Heart left ventricle (tissue), 16 donors: ENCODE measurements at places on chromosomes 13 and 19.
A peak's percentile ranks its signal among the peaks of the same experiment; 100 is the strongest.

DNA sequence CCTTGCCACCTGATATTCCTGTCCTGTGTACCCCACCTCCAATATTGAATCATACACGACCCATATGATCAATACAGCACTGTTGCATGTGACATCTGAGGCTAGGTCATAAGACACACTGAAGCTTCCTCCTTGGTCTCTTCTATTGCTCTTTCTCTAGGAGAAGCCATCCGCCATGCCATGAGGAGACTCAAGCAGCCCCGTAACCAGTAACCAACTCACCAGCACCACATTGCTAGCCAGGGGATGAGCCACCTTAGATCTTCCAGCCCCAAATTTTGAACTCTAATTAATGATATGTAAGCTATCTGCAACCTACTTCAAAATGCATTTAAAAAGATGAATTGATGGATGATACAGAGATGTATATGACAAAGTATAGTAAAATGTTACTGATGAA lies 28.6 kb downstream of the ZNF557 start:
- DNase-seq = no peak

GRCh38 chr13:34506796-34507195 lies 435.3 kb upstream of the NBEA start:
- no peak for DNase-seq

GRCh38 chr13:24887759-24888158 lies 123.8 kb downstream of the RNF17 start:
- DNase-seq = no peak

DNA sequence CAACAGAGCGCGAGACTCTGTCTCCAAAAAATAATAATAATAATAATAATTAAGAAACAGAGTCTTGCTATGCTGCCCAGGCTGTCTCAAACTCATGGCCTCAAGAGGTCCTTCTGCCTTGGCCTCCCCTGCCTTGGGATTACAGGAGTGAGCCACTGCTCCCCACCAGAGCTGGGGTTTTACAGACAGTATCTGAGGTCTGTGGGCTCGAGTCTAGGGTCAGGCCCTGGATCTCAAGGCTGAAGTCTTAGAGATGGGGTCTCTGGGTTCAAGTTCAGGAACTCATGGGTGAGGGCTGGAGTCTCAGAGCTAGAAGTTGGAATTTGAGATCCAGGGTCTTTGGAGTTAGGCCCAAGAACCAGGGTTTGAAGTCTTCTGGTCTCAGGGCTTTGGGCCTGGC lies 3.5 kb downstream of the IL11 start:
- no peak for DNase-seq

DNA sequence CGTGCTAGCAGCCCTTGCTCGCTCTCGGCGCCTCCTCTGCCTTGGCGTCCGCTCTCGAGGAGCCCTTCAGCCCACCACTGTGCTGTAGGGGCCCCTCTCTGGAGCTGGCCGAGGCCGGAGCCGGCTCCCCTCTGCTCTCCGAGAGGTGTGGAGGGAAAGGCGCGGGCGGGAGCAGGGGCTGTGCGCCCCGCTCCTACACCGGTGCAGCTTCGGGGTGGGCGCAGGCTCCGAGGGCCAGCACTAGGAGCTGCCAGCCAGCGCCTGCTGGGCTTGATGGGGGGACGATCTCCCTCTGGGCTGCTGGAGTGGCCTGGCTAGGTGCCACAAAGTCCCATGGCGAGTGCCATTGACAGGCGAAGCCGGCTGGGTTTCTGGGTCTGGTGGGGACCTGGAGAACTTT lies 365.5 kb downstream of the SLITRK1 start:
- no peak for DNase-seq

GRCh38 chr19:7539827-7540425 lies 4.4 kb downstream of the PNPLA6 start:
- no peak for DNase-seq

- DNase-seq = no peak
These were observed 35.1 kb downstream of the MYCBP2 start for GRCh38 chr13:77291774-77292173.

DNA sequence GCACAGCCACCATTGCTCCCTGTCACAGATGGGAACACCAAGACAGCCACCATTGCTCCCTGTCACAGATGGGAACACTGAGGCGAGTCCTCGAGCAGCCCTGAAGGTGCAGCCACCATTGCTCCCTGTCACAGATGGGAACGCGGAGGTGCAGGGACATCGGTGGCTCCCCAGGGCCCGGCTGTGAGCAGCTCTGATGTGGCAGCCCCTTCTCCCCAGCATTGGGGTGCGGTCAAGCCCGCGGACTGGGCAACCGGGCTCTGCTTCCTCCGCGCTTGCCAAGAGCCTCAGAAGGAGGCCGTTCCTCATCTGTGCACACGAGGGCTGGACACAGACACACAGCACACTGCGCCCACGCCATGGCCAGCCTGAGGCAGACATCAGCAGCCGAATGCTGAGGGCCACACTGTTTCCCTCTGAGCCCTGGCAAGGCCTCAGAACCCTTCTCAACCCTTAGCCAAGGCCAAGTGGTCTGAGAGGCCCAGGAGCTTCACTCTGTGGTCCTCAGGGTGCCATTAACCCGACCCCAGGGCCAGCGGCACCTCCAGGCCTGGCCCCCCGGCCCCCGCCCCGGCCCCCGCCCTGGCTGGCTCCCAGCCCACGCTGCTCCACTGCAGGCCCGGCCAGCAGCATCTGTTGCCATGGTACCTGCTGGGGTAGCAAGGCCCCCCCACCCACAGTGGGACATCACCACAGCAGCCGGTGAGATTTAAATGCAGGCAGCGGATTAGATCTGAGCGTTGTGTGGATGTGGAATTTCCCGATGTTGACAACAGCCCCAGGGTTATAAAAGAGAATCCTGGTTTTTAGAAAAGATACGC lies 18.4 kb downstream of the C2CD4C start:
- no peak for DNase-seq

- DNase-seq = no peak
These were observed 36.9 kb downstream of the DHRS12 start for GRCh38 chr13:51767100-51767499.

GRCh38 chr13:40076765-40077362 lies 421.4 kb downstream of the COG6 start:
- DNase-seq = no peak

GRCh38 chr13:35888457-35888883 lies 242.7 kb downstream of the DCLK1 start:
- no peak for DNase-seq

DNA sequence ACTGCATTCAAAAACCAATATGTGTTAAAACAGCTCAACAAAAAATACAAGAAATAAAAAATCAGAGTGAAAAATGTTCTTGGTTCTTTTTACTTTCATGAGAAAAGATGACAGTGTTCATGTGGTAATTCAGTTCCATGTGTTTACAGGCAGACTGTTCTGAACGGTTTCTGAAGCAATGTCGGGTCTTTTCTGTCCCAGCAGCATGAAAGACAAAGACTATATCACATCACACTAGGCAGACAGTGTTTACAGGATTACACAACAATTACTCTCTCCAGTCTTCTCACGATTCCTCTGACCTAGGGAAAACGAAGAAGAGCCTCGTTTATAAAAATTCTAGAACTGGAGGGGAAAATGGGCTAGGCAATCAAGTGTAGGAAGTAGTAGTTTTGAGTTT lies 83.4 kb downstream of the UBL3 start:
- no peak for DNase-seq

- DNase-seq = no peak
These were observed 161.1 kb downstream of the SLC7A1 start for GRCh38 chr13:29434217-29434945.

- DNase-seq = peak; percentile 94
These were observed 49.9 kb downstream of the AP1M1 start for GRCh38 chr19:16247353-16248182.

DNA sequence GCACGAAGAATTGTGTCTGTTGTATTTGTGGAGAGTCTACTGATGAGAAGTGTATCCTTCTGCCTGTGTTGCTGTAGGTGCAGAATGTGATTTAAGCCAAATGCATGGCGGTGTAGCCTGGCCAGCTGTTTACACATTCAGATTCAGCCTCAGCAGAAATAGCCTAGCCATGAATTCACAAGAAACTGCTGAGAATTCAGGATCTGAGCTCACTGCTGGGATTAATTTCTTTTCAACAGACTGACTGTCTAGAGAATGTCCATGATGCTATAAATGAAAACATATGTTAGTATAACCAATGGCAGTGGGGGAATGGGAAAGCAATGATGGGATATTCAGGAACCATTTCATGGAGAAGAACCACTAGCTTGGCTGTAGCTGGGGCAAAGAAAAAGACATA lies 77.4 kb upstream of the RNF113B start:
- DNase-seq = no peak

GRCh38 chr13:71785361-71785760 lies 81.6 kb downstream of the DACH1 start:
- no peak for DNase-seq

DNA sequence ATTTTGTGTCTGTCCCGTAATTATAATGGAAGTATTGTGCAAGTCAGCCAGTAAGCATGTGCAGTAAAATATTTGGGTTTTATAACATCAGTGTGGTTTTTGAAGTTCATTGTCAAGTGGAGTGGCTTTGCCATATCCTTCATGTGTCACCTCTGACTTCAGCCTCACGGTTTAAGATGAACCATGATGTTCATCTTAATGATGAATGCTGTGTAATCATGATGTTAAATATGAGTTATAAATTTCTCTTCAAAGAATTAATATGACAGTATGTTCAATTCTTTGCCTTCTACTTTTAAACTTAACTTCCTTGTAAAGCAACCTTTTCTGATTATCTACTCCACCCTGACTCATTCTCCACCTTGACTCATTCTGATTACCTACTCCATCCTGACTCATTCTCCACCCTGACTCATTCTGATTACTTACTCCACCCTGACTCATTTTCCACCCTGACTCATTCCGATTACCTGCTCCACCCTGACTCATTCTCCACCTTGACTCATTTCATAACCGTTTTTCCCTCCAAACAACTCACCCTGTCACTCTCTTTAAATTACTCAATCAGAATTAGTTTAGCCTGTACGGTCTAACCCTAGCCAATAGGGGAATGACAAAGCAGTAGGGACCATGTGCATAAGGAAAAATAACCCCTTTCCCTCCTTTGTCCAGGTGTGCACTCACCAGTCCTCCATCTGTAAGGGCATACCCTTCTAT lies 50.3 kb upstream of the ANKRD10 start:
- DNase-seq = no peak

DNA sequence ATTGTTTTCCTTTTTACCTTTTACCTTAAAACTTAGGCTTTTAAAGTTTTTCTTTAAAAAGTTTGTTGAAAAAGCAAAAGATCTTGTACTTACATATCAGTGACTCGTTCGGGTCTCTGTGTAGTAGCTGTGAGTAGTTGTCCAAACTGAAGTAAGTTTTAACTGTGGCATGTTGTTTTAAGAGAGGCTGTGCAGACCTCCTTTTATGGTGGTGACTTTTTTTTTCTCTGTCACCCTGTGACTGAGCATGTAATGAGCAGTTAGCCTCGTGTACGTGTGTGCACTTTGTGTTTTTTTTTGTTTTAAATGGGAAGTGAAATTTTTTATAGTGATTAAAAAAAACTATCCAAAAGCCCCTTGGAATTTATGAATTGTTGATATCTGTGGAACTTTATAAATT lies at the start of gene GPR183:
GPR183 (minus strand) TSS at position 153 of the 400 bp plus-strand sequence. CDS start 11,254 bp downstream, outside the sequence.
- DNase-seq = no peak

- DNase-seq = no peak
These were observed 28.5 kb upstream of the RBM26 start for GRCh38 chr13:79434556-79434955.

DNA sequence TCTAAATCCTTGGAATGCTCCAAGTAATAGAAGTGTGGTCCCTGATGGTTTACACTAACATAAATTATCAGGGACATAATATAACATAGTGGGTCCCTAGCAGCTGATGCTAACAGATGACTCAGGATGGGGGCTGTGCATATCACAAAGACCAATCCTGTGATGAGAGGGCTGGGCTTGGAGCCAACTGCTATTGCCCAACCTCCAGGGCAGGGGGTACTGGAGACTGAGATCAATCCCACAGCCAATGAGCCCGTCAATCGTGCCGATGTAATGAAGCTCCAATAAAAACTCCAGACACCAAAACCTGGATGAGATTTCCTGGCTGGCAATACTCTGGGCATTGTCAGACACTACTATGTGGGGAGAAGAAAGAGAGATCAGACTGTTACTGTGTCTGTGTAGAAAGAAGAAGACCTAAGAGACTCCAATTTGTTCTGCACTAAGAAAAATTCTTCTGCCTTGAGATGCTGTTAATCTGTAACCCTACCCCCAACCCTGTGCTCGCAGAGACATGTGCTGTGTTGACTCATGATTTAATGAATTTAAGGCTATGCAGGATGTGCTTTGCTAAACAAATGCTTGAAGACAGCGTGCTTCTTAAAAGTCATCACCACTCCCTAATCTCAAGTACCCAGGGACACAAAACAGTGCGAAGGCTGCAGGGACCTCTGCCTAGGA lies 33.4 kb downstream of the ABCC4 start:
- no peak for DNase-seq

- DNase-seq = peak; percentile 68
These were observed 1.3 kb downstream of the IL11 start for GRCh38 chr19:55368701-55369563.

GRCh38 chr19:21130097-21130775 lies 11.6 kb upstream of the ZNF431 start:
- DNase-seq = no peak

- DNase-seq = no peak
These were observed 945.7 kb downstream of the TUBA3C start for GRCh38 chr13:18235756-18236527.
